ENCODE measurements at places on chromosomes 12 and 14.

DNA sequence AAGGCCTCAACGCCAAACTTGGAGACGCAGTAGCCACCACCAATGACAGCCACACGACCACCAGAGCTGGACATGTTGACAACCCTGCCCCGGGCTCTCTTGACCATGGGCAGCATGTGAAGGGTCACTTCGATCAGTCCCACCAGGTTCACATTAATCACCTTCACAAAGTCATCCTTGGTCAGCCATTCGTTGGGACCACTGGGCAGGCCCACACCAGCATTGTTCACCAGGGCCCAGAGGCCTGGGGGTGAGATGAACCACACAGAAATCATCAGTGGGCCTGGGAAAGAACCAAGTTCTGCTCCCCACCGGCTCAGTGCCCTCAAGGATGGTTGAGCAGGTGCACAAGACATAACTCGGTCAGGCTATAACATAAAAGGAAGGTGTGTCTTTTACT, 4.0 kb downstream of the SDR9C7 start:
- no peak for DNase-seq

DNA sequence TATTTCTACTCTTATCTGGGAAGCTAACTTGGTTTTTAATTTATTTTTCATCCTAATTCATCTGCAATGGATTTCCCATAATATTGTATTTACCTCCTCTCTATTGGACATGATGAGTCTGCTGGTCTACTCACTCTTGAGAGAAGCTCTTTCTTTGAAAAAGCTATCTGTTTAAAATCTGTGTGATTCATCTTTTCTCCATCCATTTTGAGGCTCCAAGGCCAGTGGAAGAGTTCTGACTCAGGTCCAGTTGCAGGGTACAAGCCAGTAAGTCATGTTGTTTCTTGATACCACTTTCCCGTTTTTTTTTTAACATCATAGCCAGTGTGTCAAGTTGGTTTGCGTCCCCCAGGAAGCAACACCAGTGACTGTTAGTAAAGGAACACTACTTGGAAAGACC, 160.3 kb upstream of the BMP4 start:
- DNase-seq = no peak

DNA sequence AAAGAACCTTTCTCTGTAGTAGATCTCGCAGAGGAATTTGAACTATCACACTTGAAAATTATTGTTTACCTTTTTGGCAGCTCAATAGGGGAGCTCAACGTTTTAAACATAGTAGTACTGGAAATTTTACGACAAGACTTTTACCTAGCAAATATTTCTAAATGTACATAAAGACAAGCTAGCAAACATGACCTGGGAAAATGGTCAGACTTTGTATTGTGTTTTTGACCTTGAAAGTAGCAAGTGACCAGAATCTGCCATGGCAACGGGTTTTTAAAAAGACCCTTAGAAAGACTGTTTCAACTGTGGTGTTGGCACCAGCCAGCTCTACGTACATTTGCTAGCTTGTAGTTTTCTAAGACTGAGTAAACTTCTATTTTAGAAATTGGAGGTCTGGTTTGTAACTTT, 20.2 kb upstream of the A2M start:
- DNase-seq = no peak

- DNase-seq = no peak
Measured at GRCh38 chr14:65723348-65723747, 310.8 kb downstream of the FUT8 start.

DNA sequence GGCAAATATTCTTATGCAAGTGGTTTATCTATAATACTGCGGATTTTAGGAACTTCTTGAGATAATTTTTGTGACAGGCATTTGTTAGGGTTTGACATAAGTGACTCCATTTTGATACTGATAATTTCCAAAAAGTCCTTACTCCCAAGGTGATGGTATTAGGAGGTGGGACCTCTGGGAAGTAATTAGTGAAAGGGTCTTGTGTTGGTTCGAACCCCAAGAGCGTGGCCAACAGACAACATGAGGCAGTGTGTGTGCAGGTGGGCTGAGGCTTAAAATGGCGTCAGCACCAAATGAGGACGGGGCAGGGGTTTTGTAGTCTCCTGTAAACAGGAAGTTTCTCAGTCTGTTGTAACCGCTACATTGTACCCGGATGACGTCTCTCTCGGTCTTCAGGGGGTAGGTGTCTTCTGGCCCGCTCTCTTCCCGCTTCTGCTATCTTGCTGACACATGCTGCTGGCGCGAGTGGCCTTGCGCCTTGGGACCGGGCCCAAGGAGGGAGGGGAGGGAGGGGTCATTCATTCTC, 1.7 kb upstream of the C12orf43 start:
- DNase-seq = no peak

GRCh38 chr12:127253797-127254327, 1013.1 kb upstream of the TMEM132C start:
- no peak for DNase-seq

Measured in occipital lobe (tissue), 3 donors.